A549 treated with DMSO at 1 μM for 4 hours (cell line): ENCODE measurements at places on chromosomes 3 and 15. TPM values are rescaled to one million over a fixed set of nuclear protein-coding genes. Genes with fewer than 3 reads are reported as not detected.

LRRC2 gene
- 0.04 TPM in 1 of 5 replicates, not detected in the others for total RNA-seq

SCN5A gene
- total RNA-seq: 0.57 to 1.3 TPM (median 0.92 TPM) in 5 replicates

ANKUB1 gene
- total RNA-seq: not detected in 5 replicates

LMOD3 gene
- not detected in 5 replicates for total RNA-seq

GOLGA8J gene
- 0.10 TPM in 1 of 5 replicates, not detected in the others for total RNA-seq

TPRG1 gene
- total RNA-seq: 0.14 to 0.55 TPM (median 0.24 TPM) in 5 replicates

IGF2BP2 gene
- total RNA-seq: 8.0 to 12.1 TPM (median 10.3 TPM) in 5 replicates

REC114 gene
- not detected in 5 replicates for total RNA-seq

SI gene
- not detected in 5 replicates for total RNA-seq

GPR62 gene
- 0.06 TPM in 1 of 5 replicates, not detected in the others for total RNA-seq
